Kasumi-1 (cell line): ENCODE measurements at places on chromosomes 3 and 15.

GRCh38 chr3:132416807-132417694, at the start of gene DNAJC13:
Gene DNAJC13 (plus strand): TSS chr3:132417502. CDS start chr3:132434551, 17,049 bp downstream.
- peak; percentile 97 for DNase-seq

GRCh38 chr3:23489300-23490158, 286.4 kb downstream of the UBE2E2 start:
- DNase-seq = no peak

DNA sequence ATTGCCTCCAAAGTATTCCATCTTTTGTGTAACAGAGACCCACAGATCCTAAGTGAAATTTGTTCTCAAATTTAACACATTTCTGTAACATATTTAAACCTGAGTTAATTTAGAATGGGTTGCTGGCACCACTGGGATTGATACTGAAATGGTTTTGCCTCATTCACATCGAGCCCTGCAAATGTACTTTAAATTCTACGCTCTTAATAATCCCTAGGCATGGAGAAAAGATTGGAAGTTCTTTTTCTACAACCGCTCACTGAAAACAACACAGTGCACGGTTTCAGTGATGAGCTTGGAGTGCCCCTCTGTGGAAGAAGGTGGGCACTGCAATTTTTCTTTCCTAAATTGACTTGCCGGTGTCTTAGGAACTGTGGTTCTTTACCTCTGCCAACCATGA, 109.9 kb upstream of the ATP11B start:
- DNase-seq = peak; percentile 67

- DNase-seq = no peak
Measured at GRCh38 chr15:25478313-25478712, 39.5 kb upstream of the UBE3A start.

DNA sequence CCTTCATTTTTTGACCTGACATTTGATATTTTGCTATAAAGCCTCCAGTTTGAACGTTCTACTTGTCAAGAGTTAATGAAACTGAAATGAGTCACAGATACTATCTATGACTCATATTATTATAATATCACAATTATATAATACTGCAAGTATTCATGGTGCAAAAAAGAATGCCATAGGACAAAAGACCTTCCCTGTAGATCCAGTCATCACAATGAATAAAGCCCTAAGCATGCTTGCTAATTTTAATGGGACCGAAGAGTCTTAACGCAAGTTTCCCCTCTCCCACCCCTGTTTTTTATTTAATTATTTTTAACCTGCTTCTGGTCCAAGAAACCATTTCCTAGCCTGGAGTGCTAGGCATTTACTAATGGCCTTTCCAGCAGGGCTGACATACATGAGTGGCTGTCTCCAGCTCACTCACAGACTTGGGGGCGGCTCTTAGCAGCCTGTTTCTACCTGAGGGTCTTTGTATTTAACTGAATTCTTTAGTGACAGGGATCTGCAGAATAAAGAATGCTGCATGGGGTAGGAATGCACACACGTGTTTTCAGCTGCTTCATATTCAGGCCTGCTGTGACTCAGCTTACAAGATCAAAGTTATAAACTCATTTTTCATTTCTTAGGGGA, 61.2 kb downstream of the THBS1 start:
- no peak for DNase-seq

DNA sequence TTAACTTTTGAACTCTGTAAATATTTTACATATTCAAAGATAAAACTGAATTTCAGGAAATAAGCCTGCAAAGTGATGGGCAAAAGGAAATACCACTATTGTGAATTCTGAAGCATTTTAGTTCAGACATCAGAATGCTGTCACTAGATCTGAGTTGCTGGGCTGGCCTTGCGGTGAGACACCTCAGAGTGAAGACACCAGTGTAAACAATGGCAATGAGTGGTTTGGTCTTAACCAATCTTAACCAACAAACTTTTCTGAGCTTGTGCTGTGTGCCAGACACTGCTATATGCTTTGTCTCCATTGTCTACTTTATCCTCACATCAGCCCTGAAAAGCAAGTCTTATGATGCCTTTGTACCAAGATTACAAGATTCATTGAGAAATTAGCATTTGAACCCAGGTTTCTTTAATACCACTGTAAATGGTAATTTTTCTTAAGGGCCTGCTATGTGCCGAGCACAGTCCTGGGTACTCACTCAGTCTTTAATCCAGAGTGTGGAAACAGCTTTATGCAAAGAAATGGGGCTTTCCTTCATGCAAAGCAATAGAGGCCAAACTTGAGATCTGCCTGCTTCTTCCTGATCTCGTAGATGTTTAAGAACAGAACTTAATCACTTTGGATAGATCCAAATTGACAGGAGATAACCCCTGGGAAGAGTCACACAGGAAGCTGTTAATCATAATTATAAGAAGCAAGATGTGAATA, 55.0 kb downstream of the TMEM39A start:
- DNase-seq = no peak

- peak; percentile 92 for DNase-seq
Measured at GRCh38 chr3:58471025-58471887, 20.6 kb upstream of the KCTD6 start.

- no peak for DNase-seq
Measured at GRCh38 chr15:74274470-74275038, 38.4 kb downstream of the CCDC33 start.

DNA sequence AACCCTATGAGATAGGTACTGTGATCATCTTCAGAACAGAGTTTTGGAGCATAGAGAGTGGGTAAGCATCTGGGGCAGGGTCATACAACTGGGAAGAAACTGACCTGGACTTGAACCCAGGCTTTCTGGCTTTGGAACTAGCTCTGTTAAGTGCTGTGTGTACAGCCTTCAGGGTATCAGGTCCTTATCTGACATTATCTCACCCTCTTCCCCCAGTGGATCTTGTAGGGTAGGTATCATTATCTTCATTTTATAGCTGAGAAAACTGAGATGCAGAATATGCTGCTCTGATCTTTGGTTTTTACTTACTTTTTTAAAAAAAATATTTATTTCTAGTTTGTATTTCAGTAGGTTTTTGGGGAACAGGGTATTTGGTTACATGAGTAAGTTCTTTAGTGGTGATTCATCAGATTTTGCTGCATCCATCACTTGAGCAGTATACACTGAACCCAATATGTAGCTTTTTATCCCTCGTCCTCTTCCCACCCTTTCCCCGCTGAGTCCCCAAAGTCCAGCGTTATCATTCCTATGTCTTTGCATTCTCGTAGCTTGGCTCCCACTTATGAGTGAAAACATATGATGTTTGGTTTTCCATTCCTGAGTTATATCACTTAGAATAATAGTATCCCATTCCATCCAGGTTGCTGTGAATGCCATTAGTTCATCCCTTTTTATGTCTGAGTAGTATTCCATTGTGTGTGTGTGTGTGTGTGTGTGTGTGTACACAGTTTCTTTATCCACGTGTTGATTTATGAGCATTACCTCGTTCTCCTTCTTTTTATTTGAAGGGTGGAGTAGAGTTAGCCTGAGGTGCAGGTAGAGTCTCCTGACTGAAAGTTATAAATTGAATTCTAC, 271.2 kb downstream of the PTPRG start:
- DNase-seq = no peak

- no peak for DNase-seq
Measured at GRCh38 chr3:53318522-53318921, 28.8 kb downstream of the DCP1A start.

DNA sequence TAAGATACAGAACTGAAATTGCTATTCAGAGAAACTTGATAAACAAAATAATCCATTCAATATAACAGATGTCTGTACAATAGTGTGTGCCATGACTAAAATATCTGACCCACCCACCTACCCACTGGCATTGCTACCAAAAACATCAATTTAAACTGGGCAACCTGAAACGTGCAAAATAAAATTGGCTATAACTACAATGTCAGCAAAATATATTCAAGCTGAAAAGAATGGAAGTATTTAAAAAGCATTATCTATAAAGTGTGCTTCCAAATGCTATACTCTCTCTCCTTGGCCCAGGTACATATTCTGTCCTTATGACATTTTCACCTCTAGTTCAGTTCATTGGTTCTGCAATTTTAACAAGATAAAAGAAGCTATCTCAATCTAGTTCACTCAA, 379.6 kb upstream of the ATP11B start:
- no peak for DNase-seq

DNA sequence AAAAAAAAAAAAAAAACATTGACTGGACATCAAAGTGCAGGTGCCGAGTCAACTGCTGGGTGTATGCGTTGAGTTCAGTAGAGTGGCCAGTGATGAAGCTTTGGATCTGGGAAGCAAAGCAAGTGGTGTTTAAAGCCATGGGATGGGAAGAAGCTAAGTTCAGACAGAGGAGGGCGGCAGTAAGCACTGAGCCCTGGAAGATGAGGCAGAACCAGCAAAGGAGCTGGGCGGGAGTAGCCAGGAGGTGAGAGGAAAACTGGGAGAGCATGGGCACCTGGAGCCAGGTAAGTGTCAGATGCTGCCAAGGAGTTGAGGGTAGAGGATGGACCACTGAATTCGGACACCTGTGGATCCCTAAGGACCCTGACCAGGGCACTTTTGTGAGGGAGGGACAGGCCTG, 11.4 kb upstream of the GNAI2 start:
- DNase-seq = no peak

DNA sequence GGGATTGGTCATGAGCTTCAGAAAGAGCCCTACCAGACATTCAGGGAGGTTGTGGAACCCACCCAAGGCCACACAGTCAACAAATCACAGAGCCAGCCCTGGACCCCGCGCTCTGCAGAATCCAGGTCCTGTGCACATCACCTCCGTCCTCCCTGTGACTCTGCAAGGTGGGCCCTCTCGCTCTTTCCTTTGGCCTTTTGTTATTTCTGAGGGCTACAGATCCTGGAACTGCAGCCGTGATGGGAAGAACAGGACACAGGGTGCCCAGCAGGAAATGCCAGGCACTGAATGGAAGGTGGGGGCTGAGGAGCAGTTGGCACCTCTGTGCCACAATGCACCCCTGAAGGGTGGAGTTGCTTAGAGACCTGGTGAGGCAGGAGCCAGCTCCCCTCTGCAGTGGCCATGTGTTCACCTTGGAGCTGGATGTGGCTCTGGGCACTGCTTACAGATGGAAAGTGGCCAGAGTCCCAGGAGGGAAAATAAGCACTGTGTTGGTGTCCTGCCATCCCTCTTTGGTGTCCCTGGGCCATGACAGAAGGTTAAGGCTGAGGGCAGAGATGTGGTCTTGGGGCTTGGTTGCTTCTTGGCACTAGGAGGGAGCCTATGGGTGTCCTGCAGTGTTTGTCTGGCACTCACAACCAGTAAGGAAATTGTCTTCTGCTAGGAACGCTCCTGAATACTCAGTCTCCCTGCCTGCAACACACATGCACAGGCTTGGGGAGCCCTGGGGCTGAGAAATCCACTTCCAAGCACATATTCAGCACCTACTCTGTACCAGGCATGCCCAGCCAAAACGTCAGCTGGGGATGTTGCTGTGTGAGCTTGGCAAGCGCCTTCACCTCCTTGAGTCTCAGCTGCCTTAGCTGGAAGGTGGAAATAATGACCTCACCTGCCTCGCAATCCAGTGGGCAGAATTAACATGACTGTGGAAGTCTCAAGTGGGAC, 98.0 kb upstream of the SLC6A6 start:
- no peak for DNase-seq

GRCh38 chr3:127438951-127439350, 151.1 kb upstream of the PRR20G start:
- DNase-seq = no peak

- DNase-seq = no peak
Measured at GRCh38 chr3:43627360-43627759, 5.5 kb upstream of the ANO10 start.

- no peak for DNase-seq
Measured at GRCh38 chr3:74465715-74466410, 148.6 kb downstream of the CNTN3 start.

GRCh38 chr3:148943506-148944205, 47.7 kb upstream of the GYG1 start:
- DNase-seq = peak; percentile 86

DNA sequence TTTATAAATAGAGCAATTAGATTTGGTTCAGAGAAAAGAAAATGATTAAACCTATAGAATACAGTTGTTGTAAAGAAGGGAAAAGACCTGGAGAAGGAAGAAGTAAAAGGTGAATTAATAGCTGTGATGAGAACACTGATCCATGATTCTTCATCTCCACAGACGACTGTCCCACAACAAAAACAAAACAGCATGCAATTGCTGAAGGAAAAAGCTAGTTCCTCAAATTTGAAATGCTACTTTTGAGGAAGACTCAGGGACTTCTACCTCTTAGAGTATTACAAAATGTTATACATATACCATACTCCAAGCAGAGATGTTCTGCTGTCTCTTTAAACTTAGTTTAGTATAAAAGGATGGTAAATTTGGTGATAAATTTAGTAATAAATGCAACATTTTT, 21.5 kb downstream of the ALCAM start:
- peak; percentile 11 for DNase-seq

DNA sequence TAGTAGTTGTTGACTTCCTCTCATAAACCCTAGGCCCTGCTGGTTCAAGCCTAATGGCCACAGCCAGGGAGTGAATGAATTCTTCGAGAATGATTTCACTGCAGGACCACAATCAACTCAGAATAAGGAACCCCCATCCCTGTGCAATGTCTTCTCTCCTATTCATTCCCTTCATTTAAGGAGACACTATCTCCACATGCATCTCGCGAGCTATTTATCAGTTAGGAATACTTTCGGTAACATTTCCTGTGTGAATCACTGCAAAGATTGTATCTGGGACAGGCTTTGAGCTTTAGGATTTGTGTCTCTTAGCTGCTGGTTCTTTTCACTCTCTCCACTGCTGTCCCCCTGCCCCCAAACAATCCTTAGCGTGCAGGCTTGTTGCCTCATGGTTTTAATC, 94.4 kb downstream of the MYLK start:
- no peak for DNase-seq

- DNase-seq = no peak
Measured at GRCh38 chr3:122987231-122987630, 40.3 kb downstream of the SEMA5B start.

- DNase-seq = peak; percentile 28
Measured at GRCh38 chr3:17820704-17821103, 78.3 kb upstream of the TBC1D5 start.

GRCh38 chr3:138438896-138439295, 4.5 kb downstream of the ESYT3 start:
- no peak for DNase-seq

DNA sequence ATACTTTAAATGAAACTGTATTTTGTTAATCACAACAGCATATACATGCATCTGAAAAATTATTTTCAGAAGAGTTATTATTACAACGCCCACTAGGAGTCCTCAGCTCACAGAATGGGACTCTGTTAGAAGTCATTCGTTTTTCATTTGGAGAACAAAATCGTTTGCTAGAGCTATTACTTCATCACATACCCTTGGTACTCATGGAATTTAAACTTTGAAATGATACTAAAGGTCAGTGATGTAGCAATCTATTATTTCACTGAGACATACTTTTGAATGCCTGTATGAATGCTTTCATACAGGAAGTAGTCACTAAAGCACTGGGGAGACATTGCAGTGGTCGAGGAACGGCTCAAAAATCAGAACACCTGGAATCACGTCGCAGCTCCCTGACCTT, 198.1 kb downstream of the MBNL1 start:
- peak; percentile 88 for DNase-seq

DNA sequence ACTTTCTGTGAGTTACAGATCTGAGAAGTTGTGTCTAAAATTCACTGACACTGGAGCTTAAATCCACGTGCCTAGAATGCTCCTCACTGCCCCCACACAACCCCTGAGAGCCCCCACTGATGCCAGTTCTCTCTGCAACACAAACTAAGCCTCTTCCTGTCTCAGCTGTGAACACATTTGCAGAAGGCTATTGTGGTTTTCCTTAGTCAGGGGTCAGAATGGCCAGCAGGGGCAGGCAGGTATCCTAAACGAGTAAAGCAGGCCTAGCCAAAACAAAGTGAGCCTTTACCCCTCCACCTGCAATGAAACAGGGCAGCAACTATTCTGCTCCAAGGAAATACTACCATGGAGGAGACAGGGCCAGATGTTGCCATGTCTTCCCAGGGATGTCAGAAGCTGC, 78.6 kb downstream of the FHIT start:
- peak; percentile 39 for DNase-seq
